ENCODE measurements at places on chromosomes 7 and 10.

DNA sequence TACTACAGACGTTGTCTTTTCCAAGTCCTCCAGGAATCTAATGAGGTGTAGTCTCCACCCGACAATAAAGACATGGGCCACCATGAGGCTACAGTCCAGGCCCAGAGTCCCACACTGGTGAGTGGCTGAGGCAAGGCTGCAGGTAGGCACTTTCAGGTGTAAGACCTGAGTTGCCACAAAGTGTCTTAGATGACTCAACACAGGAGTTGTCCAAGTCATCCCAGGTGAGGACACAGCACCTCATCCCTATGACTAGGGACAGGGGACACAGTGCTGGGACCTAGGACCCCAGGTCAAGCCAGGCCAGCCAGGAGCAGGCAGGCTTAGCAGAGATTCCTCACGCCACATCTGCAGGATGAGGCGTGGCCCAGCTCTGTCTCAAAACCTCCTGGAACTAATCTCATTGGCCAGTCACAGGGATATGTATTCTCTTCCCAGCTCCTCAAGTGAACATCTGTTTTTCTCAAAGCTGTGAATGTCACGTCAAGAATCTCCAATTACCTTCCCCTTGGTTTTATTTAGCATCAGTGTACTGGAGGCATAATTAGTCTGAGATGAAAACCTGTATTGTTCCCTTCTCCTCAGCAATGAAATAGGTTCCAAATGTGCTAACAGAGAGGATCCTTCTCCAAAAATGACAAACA, 254.6 kb downstream of the GRID1 start:
- DNase-seq, result no peak

- DNase-seq, result no peak
Observed at GRCh38 chr10:48838834-48839233, 100.8 kb downstream of the LRRC18 start.

GRCh38 chr7:43076189-43076605, 36.2 kb upstream of the HECW1 start:
- DNase-seq, result peak; percentile 67

- no peak for DNase-seq
Observed at GRCh38 chr10:105988848-105989247, 1175.7 kb downstream of the SORCS1 start.

DNA sequence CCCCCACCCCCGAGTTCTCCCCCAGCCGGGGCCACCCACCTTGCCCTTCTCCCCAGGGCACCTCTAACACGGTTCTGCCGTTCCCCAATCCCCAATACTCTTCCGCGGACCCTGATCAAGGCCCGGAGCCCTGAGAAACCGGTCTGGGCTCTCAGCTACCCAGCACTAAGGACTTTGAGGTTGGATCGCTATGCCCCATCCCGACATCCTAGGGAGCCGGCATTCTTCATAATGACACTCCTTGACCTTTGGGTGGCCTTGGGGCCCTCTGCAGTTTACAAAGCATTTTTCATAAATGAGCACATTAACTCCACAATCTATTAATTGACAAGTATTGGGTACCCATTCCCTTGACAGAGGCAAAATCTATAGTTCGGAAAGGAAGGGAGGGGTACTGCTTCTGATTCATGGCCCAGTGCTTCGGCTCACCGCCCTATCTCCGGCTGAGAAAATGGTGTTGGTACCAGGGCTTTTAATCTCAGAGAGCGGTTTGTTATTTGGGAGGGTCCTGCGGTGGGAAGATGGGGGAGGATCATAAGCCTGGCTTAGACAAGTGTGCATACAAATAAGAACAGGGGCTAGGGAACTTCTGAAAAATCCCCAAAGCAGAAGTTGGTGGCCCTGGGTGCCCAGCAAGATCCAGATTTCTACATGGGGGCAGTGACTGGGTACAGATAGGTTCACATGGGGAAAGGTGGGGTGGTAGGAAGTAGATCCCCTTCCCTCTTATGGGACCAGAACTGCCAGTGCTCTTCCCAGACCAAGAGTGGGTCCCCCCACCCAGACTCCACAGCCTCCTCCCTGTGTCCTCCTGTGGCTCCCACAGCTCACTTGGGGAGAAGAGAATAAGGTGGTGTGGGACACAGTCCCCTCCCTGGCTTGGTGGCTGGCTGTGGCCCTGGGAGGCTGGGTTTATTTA, 3.2 kb downstream of the IMPDH1 start:
- DNase-seq, result no peak

Measured in AG10803 (cell line).